CD4-positive, alpha-beta T cell treated with Interleukin-6 at 100 ng/mL for 8 hours (primary cell): ENCODE measurements at places on chromosomes 3 and 15.

DNA sequence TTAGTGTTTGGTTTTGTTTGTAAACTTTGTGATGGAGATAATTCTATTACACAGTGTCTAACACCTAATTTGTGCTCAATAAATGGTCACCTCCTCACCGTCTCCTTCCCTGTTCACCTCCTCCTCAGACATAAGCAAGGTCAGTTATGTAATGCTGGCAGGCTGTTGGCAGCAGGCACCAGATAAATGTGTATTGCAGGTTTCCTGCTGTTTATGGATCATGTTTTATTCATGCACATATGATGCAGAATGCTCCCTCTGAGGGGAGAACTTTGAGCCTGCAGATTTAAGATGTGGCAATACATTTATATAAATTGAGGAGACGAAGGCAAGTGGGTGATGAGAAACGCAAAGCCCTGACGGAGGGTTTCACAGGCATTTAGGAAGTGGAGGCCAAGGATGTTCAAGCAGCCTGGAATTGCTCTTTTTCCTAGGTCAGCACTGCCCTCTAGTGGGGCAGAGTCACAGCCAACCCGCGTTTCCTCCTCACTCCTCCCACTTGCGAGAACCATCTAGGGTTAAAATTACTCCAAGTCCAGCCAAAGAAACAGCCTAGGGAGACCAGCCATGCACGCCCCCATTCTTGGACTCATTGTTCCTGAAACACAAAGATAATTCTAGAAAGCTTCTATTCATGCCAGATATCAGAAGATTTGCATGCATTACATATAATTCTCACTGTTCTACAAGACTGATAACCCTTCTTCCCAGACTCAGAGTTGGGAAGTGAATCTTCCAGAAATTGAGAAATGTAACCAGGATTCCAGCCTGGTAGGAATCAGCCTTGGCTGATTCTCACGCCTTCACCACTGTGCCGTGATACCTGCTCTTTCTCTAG, 228.7 kb downstream of the SLCO3A1 start:
- DNase-seq: peak; percentile 24

GRCh38 chr15:26106556-26106955, 243.4 kb upstream of the ATP10A start:
- no peak for DNase-seq

DNA sequence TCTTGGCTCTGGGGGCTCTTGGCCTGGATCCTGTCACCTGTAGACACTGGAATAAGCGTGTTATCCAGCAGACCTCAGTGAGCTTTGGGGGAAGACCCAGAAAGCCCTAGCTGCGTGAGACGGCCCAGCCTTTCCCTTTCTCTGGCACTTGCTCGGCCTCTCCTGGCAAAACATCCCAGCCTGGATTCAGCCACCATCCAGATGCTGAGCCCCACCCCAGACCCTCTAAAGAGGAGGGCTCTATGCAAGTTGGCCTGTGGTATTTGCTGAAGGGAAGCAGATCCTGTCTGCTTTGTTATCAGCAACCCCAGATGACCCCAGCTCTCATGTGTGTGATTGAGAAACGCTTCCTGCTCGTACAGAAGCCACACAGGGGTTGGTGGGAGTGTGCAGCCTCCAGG, 267.2 kb downstream of the FAM43A start:
- DNase-seq: no peak

- no peak for DNase-seq
These were observed 562.0 kb downstream of the ROBO2 start for GRCh38 chr3:77601823-77602415.

- DNase-seq: no peak
These were observed 14.2 kb downstream of the LRRC49 start for GRCh38 chr15:70906842-70907241.
